ENCODE measurements at places on chromosomes 2 and 18.

GRCh38 chr2:186281726-186282125 lies 204.3 kb upstream of the ZC3H15 start:
- DNase-seq, result no peak

DNA sequence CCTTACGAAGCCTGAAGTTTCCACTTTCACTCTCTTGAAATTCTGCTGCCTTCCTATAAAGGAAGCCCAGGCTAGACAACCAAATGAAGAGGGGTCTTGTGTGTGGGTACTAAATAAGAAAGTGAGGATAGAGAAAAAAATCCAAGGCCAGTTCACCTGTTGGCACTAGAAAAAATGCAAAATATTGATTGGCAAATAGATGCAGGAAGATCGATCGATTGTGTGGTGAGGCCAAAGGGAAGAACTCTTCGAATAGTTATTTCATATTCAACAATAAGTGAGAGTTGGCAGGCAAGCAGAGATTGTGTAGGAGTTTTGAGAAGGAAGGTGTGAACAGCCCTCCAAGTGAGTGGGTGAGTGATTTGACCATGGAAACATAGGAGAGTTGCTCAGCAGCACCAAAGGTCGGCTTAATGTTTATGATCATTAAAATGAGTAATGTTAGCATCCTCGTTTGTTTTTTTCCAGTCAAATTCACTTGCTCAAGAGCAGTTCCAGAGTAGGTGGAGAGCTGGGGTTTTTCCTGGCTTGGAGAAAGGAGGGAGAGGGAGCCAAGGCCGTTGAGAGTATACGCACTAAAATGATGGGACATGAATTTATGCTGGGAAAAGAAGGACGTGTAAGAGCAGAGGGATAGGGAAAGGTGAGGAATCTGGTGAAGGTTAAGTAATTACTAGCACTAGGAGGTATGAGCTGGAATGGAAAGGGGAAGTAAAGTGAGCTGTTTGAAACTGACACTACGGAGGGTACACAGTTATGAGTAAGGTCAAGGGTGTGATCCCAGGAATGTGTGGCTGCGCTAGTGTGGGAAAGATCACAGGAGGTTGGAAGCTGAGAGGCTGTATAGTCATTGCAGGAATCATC lies 1.1 kb upstream of the NAPG start:
- DNase-seq, result no peak

DNA sequence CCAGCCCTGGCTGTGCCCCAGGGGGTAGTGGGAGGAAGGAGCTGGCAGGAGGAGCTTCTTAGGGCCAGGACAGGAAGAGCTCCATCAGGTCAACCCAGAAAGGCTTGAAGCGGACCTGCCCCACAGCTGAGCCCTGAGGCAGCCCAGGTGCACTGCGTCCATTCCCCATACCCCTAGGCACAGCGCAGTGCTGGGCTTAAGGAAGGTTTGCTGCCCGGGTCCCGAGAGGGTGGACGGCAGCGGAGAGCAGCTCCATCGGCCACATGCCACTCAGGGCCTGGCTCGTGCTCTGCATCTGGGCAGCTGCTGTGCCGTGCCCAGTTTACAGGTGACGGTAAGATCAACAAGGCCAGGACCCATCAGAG lies 26.4 kb downstream of the DNMT3A start:
- no peak for DNase-seq

- no peak for DNase-seq
Observed at GRCh38 chr2:95336406-95336805, 39.3 kb downstream of the KCNIP3 start.

DNA sequence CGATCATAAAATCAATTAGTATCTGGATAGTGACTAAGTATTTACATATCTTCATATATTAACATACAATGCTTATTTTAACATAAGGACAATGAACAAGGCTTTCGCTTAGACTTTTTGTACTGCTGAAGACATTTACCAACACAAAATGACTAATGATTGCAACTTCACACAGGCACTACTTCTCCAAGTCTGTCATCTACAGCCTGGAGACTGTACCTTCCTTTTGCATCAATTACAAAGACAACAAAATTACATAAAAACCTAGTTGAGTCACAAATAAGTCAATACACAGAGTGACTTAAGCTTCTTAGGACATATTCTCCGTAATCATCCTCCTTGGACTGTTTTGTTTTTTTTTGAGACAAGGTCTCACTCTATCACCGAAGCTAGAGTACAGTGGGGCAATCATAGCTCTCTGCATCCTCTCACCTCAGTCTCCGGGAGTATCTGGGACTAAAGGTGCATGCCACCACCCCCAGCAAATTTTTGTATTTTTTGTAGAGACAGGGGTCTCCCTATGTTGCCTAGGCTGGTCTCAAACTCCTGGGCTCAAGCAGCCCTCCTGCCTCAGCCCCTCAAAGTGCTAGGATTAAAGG lies 15.9 kb downstream of the PUM2 start:
- no peak for DNase-seq

DNA sequence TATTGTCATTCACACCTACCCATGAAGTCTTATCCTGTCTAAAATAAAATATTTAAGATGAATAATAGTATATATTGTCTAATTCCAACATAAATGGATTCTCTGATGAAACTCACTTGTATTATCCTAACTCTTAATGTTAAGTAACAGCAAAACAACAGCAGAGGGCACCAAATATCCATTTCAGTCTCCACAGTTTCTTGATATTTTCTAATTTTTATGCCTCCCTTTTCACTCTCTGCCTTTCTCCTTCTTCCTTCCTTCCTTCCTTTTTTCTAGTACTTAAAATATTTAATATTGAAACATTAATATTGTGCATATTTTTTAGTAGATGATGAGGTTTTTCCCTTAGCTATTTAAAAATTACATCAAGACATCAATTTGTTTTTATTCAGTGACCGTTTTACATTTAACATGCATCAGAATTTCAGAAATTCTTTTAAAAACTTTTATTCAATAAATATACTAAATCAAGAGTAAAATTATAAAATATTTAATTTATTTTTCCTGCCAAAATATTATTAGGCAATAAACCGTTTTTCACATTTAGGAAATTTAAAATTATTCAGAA lies 97.6 kb downstream of the WDR7 start:
- DNase-seq, result no peak

DNA sequence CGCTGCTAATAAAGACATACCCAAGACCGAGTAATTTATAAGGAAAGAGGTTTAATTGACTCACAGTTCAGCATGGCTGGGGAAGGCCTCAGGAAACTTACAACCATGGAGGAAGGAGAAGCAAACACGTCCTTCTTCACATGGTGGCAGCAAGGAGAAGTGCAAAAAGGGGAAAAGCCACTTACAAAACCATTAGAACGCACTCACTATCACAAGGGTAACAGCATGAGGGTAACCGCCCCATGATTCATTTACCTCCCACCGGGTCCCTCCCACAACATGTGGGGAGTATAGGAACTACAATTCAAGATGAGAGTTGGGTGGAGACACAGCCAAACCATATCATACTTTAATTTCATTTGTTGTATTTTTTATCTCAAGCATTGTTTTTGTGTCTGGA lies 67.5 kb downstream of the ATP9B start:
- no peak for DNase-seq

GRCh38 chr18:32328379-32328778 lies 138.5 kb downstream of the MEP1B start:
- no peak for DNase-seq

DNA sequence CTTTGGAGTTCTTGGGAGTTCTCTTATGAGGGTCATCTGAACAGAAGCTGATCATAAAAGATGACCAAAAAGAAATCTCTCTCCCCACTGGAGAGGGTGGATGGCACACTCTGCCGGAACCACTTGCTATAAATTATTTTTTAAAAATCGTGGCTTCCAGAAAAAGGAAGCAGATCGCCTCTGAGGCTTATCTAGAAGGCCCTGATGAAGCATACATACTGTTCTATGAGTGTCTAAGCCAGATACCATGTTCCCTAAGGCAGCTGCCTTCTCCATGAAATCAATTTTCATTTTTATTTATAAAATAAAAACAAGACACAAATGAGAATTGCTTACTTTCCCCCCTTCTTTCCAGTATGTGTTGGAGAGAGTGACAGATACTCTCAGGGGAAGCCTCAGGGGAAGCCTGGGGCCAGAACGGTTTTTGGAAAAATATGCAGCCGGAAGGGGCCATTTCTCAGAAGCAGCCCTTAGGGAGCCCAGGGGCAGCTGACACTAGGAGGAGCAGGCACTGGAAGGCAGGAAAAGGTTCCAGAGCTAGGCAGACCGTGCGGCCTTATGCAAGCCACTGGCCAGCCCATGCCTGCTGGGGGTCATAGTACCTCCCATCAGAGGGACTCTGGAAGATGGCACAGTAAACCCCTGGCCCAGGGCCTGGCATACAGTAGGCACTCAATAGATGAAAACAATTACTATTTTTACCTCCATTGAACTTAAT lies 130.6 kb downstream of the CABLES1 start:
- no peak for DNase-seq

DNA sequence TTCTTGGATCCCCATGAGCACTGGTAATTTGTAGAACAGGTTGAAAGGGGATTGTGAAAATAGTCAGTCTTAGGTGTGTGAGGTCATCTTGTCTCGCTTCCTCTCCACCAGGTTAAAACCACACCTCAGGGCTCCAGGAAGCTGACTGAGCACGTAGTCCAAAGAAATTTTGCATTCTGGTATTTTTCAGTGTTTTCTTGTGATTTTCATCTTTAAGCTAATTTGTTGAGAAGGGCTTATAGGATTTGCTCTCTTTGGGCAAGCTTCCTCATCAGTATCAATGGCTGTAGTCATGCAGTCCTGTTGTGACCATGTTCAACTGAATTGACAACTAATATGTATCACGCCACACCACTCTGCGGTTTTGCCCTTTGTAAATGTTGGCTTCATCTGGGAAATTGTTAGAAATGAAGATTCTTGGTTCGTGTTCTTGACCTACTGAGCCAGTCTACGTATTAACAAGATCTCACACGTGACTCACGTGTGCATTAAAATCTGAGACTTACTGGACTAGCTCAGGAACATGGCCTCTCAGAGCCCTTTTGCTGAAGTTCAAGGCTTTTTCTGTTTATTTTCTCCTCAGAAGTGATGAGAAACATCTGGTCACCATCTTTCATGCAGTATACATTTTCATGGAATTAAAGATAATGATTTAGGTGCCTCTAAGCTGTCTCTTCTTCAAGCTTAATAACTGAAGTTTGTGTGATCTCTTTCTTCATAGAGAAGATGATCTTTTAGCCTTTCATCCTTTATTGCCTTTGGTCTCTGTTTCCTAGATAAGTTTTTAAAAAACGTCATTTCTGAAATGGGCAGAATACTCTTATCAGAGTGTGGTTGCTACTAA lies 32.8 kb downstream of the FMNL2 start:
- DNase-seq, result no peak

DNA sequence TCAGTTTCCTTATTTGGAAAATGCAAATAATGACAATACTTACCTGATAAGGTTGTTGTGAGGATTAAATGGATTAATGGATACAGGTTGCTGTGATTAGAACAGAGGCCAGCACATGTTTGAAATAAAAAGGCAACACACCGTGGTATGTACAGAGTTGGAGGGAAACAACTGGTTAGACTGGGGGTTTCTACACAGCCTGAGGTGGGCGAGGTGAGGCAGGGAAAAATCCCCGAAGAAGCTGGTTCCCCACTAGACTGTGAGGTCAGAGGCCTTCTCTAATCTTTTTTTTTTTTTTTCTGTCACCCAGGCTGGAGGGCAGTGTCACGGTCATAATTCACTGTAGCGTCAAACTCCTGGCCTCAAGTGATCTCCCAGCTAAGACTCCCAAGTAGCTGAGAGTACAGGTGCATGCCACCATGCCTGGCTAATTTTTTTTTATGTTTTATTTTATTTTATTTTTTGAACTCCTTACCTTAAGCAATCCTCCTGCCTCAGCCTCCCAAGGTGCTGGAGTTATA lies 1.2 kb upstream of the E2F6 start:
- DNase-seq, result no peak

- no peak for DNase-seq
Observed at GRCh38 chr2:106282462-106283170, 88.5 kb upstream of the UXS1 start.

GRCh38 chr18:4172196-4173100 lies 282.7 kb downstream of the DLGAP1 start:
- DNase-seq, result no peak

GRCh38 chr2:238950551-238950950 lies 102.7 kb downstream of the TWIST2 start:
- DNase-seq, result no peak

GRCh38 chr2:99888617-99889016 lies 253.8 kb downstream of the AFF3 start:
- DNase-seq, result no peak

- no peak for DNase-seq
Observed at GRCh38 chr2:119431155-119431975, at the start of gene TMEM37. Gene TMEM37, plus strand, starts transcription at chr2:119431854. Its CDS starts 50 bp downstream, at chr2:119431904.

GRCh38 chr2:147649286-147649685 lies 195.5 kb upstream of the ACVR2A start:
- DNase-seq, result no peak

- no peak for DNase-seq
Observed at GRCh38 chr2:151358166-151358970, 976 bp downstream of the TNFAIP6 start.

DNA sequence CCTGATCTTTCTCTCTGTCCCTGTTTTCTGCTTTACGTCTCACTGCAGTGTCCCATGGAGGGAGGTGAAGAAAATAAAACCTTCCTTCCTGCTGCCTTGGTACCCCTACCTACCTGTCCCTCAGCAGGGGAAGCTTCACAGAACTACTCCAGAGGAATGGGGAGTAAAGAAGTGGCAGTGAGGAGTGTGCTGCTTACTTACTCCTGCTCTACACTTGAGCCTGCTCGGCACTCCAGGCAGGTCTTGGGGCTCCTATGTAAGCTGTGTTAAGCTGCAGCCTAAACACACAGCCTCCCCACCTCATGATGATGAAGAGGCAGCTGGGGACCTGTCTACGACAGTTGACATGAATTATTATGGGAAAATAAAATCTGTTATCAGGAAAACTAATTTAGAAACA lies 72.6 kb downstream of the ACSL3 start:
- no peak for DNase-seq

DNA sequence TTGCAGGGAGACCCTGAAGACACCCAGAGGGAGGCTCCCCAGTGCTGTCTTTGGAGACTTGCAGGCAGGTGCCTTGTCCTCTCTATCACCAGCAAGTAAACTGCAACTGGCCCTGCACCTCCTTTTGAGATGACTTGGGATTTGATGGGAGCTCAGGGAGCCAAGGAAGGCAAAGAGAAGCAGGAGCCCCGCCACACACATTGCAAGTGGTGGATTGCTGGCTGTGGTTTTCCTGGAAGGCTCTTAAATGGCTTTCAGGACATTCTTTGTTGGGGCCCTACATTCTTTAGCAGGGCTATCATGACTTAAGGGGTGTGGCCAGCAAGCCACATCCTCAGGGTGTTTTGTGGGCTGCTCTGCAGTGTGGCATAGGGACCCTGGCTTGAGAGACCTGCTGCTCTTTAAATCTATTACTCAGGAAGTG lies 39.9 kb upstream of the CDC42EP3 start:
- DNase-seq, result no peak

Measured in activated T-cell treated with anti-CD3 and anti-CD28 coated beads for 1 hour (primary cell).